ENCODE measurements at places on chromosomes 4 and X. TPM values are rescaled to one million over a fixed set of nuclear protein-coding genes. Genes with fewer than 3 reads are reported as not detected.

GRCh38 chrX:153519569-153520286 lies 2.3 kb downstream of the ATP2B3 start:
- H3K36me3 ChIP-seq, result no peaks in the 10 kb centered on the region
- H3K27ac ChIP-seq, result no peak overlapping the region
- no peak for DNase-seq
- H3K4me1 ChIP-seq, result no peaks in the 10 kb centered on the region

DNA sequence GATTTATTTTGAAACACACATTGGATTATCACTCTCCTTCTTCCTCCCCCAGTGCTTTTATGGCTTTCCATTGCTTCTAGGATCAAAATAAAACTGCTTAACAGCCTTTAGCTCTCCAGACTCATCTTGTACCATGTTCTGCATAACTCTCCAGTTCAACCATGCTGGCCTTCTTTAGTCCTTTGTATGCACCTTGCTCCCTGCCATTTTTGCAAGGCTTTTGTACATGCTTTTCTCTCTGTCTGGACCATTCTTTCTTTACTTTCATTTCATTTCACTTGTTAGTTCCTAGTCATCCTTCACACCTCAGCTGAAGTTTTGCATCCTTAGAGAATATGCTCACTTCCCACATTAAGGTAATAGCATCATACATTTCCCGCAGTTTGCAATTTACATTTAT lies 6.9 kb downstream of the ARFIP1 start:
- no peak overlapping the region for H3K27ac ChIP-seq
- H3K36me3 ChIP-seq, result no peaks in the 10 kb centered on the region
- no peak overlapping the region for H3K4me3 ChIP-seq
- H3K4me1 ChIP-seq, result peaks cover 17% of the 10 kb centered on the region
- no peak for DNase-seq

GRCh38 chrX:112235547-112235946 lies 153.0 kb upstream of the TRPC5 start:
- H3K27ac ChIP-seq, result no peak overlapping the region
- H3K36me3 ChIP-seq, result no peaks in the 10 kb centered on the region
- no peak for DNase-seq
- no peak overlapping the region for H3K4me3 ChIP-seq
- no peaks in the 10 kb centered on the region for H3K4me1 ChIP-seq
- no peaks in the 10 kb centered on the region for H3K27me3 ChIP-seq

- no peak overlapping the region for H3K4me3 ChIP-seq
- DNase-seq, result no peak
- H3K27ac ChIP-seq, result no peak overlapping the region
- H3K36me3 ChIP-seq, result no peaks in the 10 kb centered on the region
- no peaks in the 10 kb centered on the region for H3K27me3 ChIP-seq
These were observed 84.7 kb downstream of the CRMP1 start for GRCh38 chr4:5808081-5808741.

DNA sequence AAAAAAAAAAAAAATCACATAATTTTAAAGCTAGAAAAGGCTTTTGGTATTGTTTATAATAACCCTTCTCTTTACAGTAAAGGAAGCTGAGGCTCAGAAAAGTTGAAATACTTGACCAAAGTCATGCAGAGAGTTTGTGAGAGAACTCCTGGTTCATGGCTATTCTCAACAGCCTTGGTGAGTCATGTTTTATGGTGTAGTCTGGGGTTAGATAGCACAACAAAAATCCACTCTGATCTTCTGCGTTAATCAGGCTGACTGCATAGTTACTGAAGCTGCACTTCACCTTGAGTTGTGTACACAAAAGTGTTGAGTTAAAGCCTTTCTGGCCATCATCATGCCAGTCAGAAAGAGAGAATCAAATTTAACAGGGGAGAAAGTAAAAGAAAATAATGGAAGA lies 19.3 kb upstream of the SFRP2 start:
- no peak for DNase-seq
- no peaks in the 10 kb centered on the region for H3K36me3 ChIP-seq
- H3K27me3 ChIP-seq, result no peaks in the 10 kb centered on the region
- H3K4me1 ChIP-seq, result no peaks in the 10 kb centered on the region

DNA sequence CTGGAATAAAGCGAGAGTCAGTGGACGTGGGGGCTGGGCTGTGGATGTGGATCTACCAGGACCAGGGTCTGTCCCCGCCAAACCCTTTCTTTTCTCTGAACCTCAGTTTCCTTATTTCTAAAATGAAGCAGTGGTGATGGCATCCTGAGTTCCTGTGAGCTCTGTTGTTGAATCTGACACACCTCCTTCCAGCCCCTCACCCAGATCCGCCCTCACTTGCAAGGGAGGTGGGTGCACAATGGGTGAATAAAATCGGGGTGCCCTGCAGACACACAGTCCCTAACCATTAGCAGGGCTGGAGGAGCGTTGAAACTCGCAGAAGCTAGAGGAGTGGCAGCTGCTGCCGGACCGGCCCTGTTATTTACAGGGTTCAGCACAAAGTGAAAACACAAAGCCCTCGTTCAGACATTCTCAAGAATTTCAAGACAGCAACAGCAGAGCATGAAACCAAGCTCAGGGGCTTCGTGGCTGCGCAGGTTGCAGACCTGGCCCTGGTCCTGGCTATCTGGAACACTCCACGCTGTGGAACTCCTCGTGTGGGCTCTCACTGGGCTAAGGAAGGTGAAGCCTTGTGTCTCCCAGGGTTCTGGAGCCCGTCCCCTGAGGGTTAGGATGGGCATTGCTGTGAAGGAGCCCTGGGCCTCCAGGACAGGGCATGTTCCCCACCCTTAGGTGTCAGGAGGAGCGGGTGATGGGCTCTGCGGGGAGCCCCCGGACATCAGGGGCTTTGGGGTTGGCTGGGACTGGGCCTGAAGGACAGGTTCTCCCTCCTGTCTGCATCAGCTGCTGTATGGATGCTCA lies 42.9 kb downstream of the PSAPL1 start:
- H3K27ac ChIP-seq, result no peak overlapping the region
- no peaks in the 10 kb centered on the region for H3K27me3 ChIP-seq
- H3K4me1 ChIP-seq, result no peaks in the 10 kb centered on the region
- no peak for DNase-seq
- H3K4me3 ChIP-seq, result no peak overlapping the region

- DNase-seq, result no peak
- H3K4me3 ChIP-seq, result no peak overlapping the region
- H3K36me3 ChIP-seq, result no peaks in the 10 kb centered on the region
- no peaks in the 10 kb centered on the region for H3K27me3 ChIP-seq
- no peaks in the 10 kb centered on the region for H3K4me1 ChIP-seq
These were observed 147.2 kb downstream of the RELL1 start for GRCh38 chr4:37538931-37539330.

GRCh38 chr4:61160478-61160877 lies 39.6 kb upstream of the ADGRL3 start:
- no peaks in the 10 kb centered on the region for H3K36me3 ChIP-seq
- no peak overlapping the region for H3K27ac ChIP-seq
- H3K4me1 ChIP-seq, result no peaks in the 10 kb centered on the region
- H3K27me3 ChIP-seq, result no peaks in the 10 kb centered on the region
- DNase-seq, result no peak

GRCh38 chr4:102537269-102537668 lies 36.1 kb downstream of the NFKB1 start:
- no peak overlapping the region for H3K4me3 ChIP-seq
- H3K4me1 ChIP-seq, result no peaks in the 10 kb centered on the region
- no peaks in the 10 kb centered on the region for H3K36me3 ChIP-seq
- DNase-seq, result no peak

DNA sequence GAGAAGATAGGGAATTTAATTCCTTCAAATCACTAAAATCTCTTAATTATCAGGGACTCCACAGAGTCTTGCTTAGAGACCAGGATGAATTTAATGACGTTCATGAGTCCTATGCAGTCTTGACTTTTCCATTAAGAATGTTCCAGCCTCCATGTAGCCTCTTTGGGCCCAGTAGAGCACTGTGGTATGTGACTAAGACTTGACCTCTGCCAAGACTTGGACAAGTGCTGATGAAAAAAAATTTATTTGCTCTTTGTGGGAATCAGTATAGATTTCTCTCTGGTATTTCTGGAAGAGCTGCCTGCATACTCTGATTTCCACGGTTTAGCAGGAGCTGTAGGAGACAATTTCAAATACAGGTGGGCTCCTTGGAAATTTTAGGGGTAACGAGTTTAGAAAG lies 40.6 kb downstream of the CHRDL1 start:
- H3K4me1 ChIP-seq, result no peaks in the 10 kb centered on the region
- no peaks in the 10 kb centered on the region for H3K27me3 ChIP-seq
- DNase-seq, result no peak

Gene FAAH2
- 5.6 TPM for total RNA-seq

Gene GJB1
- total RNA-seq, result 100 TPM

Gene RIBC1
- total RNA-seq, result 0.72 TPM

Gene BLOC1S4
- total RNA-seq, result 14.4 TPM

Gene SPANXN4
- total RNA-seq, result not detected

Gene LANCL3
- 3.5 TPM for total RNA-seq

Gene NMU
- total RNA-seq, result 1.9 TPM

Gene HPGDS
- 1.5 TPM for total RNA-seq

All from colonic mucosa (tissue), 4 donors.